ENCODE measurements at places on chromosomes 6 and 20. TPM values are rescaled to one million over a fixed set of nuclear protein-coding genes. Genes with fewer than 3 reads are reported as not detected.

Gene RARS2
- 21.4 TPM for total RNA-seq

Gene DPPA5
- total RNA-seq = not detected

Gene TASP1
- 9.2 TPM for total RNA-seq

Gene DYNLT2
- total RNA-seq = 1.6 TPM

Gene BCAS1
- not detected for total RNA-seq

Gene TFAP2D
- total RNA-seq = not detected

Gene RNF144B
- total RNA-seq = 0.45 TPM

Gene SIRPB1
- total RNA-seq = 4.5 TPM

Gene TMEM239
- 0.04 TPM for total RNA-seq

Gene C4A
- 0.94 TPM for total RNA-seq

Gene RIMS1
- total RNA-seq = 1.5 TPM

Gene LAMA5
- 43.2 TPM for total RNA-seq

Gene OPN5
- total RNA-seq = not detected

Gene MATN4
- total RNA-seq = 1.9 TPM

Gene CUL9
- total RNA-seq = 32.4 TPM

Gene THBD
- total RNA-seq = 0.56 TPM

Gene FOXP4
- 3.5 TPM for total RNA-seq

Gene HLA-DQA1
- 1.9 TPM for total RNA-seq

Gene CYP39A1
- total RNA-seq = 0.11 TPM

Gene RXRB
- 23.8 TPM for total RNA-seq

Gene HMGCLL1
- total RNA-seq = 0.26 TPM

Gene OR2H1
- total RNA-seq = not detected

Gene RFX6
- total RNA-seq = not detected

Gene KCNQ2
- 0.45 TPM for total RNA-seq

Gene MAPK13
- total RNA-seq = 0.60 TPM

Gene BPIFB4
- total RNA-seq = not detected

Gene NKAPL
- total RNA-seq = not detected

Gene SLC22A3
- not detected for total RNA-seq
